NCI-H1694 (cell line): ENCODE measurements at places on chromosomes 1 and 21.

DNA sequence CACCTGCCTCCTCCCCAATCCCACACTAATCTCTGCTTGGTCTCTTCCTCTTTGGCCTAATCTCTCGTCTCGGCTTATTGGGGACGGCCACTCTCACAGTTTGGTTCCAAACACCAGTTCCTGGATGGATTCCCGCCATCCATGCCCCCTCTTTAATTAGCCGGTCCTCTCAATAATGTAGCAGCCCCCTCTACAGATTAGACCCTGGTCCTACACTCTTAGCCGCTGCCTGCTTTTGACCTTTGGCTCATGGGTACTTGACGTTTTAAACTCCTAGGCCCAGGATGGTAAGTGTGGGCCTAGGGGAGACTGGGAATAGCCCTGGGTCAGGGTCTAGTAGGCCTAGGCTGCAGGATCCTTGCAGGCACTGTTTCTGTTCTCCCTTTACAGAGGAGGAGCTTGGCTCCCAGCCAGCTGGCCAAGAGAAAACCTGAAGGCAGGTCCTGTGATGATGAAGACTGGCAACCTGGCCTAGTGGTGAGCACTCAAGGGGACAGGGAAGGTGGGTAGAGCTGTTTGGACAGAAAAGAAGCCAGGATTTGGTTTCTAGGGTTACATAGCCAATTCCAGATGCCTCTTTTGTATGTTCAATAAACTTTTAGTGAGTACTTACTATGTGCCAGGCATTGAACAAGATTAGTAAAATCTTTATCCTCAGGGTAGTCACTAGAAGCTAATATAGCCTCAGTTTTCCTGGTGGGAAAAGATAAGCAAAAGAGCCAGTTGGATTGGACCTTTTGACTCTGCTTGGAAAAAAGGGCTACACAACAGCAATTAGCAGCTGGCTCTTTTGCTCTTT is 758 bp downstream of the RAD54L start:
- peak; percentile 53 for DNase-seq

DNA sequence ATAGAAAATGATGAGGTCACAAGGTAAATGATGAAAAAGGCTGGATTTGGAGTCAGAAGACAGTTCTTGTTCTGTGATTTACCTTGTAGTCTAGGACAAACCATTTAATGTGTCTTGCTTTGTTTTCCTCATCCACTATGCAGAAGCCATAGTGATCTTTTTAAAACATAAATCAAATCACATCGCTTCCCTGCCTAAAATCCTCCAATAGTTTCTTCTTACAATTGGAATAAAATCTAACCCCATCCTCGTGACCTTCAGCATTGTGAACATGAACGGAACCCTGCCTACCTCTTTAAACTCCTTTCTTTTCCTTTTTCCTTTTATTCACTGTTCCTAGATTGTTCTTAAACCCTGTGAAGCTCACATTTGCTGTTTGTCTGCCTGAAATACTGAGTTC is 204.9 kb upstream of the SAMSN1 start:
- DNase-seq, result no peak

DNA sequence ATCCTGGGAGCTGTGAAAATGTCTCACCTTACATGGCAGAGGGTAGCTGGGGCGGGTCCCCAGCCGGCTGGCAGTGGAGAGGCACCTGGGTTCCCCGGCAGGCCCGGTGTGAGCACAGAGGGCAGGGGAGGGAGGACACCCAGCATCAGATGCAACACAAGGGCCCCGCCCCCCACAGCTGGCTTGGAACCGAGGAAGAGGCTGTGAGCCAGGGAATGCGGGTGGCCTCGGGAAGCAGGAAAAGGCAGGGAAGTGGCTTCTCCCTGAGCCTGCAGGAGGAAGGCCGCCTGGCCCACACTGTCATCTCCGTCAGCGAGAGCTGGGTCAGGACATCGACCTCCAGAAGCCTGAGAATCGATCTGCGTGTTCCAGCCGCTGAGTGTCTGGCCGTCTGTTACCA is 87.3 kb downstream of the SIK1 start:
- no peak for DNase-seq

- no peak for DNase-seq
Observed at GRCh38 chr1:207848234-207848633, 62.7 kb downstream of the CD34 start.

DNA sequence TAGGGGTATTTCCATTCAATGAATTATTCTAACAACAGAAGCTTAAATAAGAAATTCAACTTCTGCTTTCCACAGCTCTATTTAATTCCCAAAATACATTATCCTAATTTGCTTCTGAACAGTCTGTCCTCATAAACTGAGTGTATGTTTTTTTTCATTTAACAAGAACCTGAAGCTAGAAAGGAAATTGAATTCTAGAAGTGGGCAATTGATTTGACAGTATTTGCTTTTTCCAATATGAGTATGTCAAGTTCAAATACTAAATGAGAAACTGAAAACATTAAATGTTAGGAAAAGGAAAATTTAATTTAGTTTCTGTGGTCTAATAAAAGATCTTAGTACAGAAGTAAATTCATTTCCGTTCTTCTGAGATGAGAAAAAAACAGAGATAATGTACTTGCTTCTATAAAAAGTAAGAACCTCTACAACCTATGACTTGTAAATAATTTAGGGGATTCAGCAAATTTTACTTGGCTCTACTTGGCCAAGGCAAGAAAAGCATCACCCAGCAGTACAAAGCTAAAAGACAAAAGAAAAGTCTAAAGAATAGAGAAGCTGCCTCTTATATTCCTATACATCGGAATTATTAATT is 31.1 kb downstream of the RAB3GAP2 start:
- no peak for DNase-seq

DNA sequence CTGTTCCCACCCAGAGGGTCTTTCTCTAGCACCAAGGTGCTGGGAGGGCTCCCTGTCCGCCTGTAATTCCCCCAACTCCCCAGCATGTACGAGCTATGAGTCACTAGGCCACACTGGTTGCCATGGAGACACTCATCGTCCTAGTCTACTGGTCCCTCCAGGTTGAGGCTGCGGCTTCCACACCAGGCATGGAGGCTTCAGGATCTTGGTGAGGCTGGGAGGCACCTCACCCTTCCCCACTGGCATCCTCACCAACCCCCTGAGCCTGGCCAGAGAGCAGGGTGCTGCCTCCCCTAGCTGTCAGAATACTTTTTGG is 75.6 kb upstream of the KAZN start:
- no peak for DNase-seq

GRCh38 chr1:62784509-62785365 is 805 bp downstream of the ATG4C start:
- DNase-seq, result peak; percentile 38

DNA sequence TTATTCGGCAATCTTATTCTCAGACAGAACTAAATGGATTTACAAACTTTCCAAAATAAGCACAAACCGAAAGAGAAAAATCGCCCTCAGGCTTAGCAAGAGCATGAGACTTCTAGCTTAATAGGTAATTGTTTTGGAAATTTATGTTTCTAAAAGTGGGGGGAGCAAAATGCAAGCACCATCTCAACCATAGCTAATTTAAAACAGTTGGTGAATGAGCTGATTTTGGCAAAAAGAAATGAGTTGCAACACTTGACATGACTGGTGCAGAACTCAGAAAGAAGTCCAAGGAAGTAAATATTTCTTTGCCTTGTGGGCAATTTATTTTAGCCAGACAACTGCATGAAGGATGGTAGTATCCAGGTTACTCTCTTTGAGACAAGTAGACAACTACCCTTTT is 71.5 kb upstream of the PTGFR start:
- DNase-seq, result no peak

DNA sequence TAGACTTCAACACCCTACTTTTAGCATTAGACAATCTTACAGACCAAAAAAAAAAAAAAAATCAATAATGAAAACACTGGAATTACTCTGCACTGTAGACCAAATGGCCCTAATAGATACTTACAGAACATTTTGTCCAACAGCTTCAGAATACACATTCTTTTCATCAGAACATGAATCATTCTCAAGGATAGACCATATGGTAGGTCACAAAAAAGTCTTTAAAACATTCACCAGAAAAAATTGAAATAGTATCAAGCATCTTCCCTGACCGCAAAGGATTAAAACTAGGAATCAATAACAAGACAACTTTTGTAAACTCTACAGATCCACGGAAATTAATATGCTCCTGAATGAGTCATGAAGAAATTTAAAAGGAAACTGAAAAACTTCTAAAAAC is 22.5 kb downstream of the ZNF670 start:
- no peak for DNase-seq

- no peak for DNase-seq
Observed at GRCh38 chr1:25622531-25622930, 5.9 kb downstream of the MAN1C1 start.

DNA sequence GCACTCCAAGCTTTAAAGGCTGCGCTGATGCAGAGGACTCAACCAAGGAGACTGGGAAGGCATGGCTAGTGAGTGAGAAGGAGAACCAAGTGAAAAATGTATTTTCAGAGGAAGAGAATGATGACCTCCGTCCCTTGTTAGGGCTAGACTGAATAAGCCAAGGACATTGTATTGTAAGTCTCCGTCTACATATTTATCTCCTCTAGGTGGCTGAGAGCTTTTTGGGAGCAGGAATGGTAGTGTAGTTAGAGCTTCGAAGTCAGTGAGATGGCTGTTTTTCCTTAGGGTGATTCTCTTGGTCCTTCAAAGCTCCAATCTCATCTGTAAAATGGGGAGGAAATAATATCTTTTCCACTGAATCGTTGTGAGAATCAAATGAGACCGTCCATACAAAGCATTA is 37.6 kb downstream of the ZBTB40 start:
- DNase-seq, result no peak

DNA sequence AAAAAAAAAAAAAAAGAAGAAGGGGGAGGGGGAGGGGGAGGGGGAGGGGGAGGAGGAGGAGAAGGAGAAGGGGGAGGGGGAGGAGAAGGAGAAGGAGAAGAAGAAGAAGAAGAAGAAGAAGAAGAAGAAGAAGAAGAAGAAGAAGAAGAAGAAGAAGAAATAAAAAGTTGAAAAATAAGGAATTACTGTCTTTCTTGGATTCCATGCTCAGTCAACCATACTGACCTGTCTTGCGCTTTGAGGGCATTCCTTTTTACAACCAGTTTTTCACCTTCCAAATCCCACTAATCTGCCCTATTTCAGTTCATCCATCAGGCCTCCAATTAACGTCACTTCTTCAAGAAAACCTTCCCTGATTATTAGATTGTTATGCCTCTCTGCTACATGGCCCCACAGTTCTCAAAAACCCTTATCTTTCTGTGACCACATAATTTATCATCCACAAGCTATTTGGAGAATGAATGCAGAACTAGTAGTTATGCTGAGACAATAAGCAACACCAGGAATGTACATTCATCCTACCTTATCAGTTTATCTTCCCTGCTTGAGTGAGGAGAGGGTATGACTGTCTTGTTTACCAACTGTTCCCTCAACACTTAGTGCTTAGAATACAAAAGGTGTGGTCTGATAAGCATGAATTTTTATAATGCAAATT is 57.5 kb upstream of the GUCA2A start:
- DNase-seq, result no peak

DNA sequence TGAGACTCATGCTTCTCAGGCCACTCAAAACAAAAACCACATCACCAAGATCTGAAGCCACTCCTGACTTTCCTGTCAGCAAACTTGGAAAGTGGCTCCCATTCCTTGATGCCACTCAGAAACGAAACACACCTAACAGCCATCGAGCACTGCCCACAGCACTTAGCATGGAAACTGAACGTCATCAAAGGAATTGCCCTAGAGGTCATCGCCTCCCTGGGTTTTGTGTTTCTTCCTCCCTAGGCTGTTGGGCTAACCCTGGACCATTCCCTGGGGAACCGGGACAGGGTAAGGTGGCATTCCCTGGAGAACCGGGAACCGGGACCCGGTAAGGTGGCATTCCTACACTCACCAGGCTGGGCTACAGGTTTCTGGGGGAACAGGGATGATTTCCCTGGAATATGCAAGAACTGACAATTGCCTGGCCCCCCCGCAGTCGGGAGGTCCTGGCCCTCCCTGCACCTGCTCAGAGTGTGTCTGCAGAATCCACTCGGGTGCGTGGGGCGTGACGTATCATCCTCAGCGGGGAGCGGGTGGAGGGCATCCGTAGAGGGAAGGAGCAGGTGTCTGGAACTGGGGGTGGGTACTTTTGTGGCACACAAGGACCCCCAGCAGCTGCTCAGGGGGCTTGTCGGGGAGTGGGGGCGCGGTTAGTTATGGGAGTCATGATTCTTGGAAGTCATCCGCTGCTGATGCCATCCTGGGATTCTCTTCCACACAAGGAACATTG is 30.3 kb downstream of the SLC45A1 start:
- no peak for DNase-seq

- DNase-seq, result no peak
Observed at GRCh38 chr1:209710093-209710492, 5.4 kb downstream of the HSD11B1 start.

- DNase-seq, result no peak
Observed at GRCh38 chr1:151001602-151002001, 5.1 kb downstream of the MINDY1 start.

DNA sequence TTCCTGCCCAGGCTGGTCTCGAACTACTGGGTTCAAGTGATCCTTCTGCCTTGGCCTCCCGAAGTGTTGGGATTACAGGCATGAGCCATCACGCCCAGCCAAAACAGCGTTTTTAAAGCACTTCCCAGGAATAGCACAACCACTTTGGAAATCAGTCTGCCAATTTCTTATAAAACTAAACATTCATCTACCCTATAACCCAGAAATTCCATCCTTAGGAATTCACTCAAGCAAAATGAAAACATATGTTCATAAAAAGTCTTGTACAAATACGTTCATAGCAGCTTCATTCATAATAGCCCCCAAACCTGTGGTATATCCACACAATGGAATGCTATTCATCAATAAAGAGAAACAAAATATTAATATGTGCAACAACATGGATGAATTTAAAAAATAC is 36.1 kb downstream of the PHC2 start:
- no peak for DNase-seq

DNA sequence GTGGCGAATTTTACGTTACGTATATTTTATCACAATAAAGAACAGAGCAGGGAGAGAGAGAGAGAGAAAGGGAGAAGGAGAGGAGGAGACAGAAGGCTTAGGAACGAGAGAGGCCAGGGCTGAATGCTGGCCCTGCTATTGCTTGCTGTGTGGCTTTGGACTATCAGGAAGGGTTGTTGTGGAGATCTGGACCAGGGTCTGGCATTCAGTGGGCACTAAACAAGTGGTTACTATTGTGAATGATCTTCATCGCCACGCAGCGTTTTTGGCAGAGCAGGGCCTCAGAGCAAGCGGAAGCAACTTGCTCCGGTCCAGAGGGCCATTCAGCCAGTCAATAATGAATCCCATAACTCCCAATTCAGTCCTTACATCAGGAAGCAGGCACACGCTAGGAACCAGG is 26.4 kb downstream of the PIK3C2B start:
- no peak for DNase-seq

GRCh38 chr1:65237503-65237902 is 71.8 kb upstream of the DNAJC6 start:
- no peak for DNase-seq

- no peak for DNase-seq
Observed at GRCh38 chr21:25974964-25975363, 195.6 kb downstream of the APP start.

- DNase-seq, result no peak
Observed at GRCh38 chr21:18478513-18478912, 74.9 kb upstream of the TMPRSS15 start.

DNA sequence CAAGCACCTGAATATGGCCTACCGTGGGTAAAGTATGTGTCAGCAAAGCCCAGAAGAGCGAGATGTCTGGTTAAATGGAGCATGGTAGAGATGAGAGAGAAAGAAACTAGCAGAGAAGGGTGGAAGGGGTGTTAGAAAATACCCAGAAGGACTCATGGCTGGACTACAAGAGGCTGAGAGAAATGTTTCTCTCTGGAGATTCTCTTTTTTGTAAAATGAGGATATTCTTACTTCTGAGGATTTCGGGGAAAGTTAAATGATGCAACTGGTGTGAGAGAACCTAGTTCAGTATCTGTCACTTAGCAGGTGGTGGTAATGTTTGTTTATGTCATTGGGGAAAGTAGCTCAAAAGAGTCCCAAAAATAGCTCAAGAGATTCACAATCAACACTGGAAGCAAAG is 7.2 kb upstream of the EPS15 start:
- DNase-seq, result no peak
